CD4-positive, alpha-beta T cell treated with Interleukin-17A for 1 hour (primary cell): ENCODE measurements at places on chromosomes 16 and 17.

DNA sequence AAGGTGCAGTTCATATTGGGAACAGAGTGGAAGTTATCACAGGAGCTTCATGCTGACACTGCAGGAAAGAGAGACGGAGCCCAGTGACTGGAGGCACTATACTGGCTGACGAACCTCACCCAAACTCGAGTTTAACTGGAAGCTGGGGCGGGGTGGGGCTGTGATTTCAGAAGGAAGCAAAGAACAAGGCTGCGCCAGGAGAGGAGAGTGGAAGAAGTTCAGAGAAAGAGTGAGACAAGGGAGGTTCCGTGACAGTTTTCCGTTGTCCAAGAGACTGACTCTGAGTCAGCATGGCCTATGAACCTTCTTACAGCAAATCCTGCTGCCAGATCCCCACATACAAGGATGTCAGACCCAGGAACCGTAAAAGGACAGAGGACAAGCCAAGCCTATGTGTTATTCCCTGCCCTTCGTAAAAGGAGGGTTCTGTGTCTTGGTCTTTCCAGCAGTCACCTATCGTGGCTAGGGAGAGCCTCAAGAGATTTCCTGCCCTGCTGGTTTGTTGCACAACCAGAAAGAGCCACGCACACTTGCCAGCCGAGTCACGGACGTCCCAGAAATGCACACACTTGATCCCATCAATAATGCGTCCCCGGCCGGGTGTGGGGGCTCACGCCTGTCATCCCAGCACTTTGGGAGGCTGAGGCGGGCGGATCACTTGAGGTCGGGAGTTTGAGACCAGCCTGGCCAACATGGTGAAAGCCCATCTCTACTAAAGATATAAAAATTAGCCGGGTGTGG is 5.1 kb downstream of the PITPNA start:
- DNase-seq, result no peak

- DNase-seq, result no peak
Observed at GRCh38 chr16:12917653-12918052, 16.3 kb downstream of the SHISA9 start.

GRCh38 chr16:15509593-15510535 is 75.5 kb downstream of the BMERB1 start:
- no peak for DNase-seq

GRCh38 chr16:3469736-3470135 is 25.6 kb downstream of the C16orf90 start:
- no peak for DNase-seq

GRCh38 chr16:84922351-84923120 is 88.8 kb downstream of the ZDHHC7 start:
- no peak for DNase-seq
